Activated CD8-positive, alpha-beta memory T cell treated with anti-CD3 and anti-CD28 coated beads, Interleukin-2, amount 10 ng/mL, durations not matched to agents 7 days and 5 days (primary cell): ENCODE measurements at places on chromosomes 13 and 19. TPM values are rescaled to one million over a fixed set of nuclear protein-coding genes. Genes with fewer than 3 reads are reported as not detected.

GRCh38 chr13:90974249-90974975 is 373.1 kb upstream of the MIR17HG start:
- no peaks in the 10 kb centered on the region for H3K27me3 ChIP-seq
- H3K36me3 ChIP-seq, result no peaks in the 10 kb centered on the region
- no peak overlapping the region for H3K4me3 ChIP-seq
- no peak overlapping the region for H3K27ac ChIP-seq
- DNase-seq, result no peak

DNA sequence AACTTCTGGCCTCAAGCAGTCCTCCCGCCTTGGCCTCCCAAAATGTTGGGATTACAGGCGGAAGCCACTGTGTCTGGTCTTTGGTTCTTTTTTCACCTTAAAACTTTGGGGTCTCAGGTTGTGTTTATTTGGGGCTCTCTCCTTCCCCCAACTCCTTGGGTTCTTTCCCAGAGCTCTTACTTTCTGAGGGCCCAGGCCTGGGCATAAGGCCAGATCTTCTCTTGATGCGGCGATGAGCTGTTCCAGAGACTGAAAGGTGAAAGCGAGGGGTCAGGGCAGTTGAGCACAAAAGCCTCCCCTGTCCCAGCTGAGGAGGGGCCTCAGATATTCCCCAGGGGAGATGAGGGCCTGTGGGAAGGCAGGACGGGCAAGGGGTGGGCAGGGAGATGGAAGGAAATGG is 7.1 kb downstream of the POLR1G start:
- no peak overlapping the region for H3K27ac ChIP-seq
- no peak overlapping the region for H3K4me3 ChIP-seq
- DNase-seq, result no peak
- H3K4me1 ChIP-seq, result peaks cover 6% of the 10 kb centered on the region
- peaks cover 28% of the 10 kb centered on the region for H3K36me3 ChIP-seq

- H3K27me3 ChIP-seq, result no peaks in the 10 kb centered on the region
- H3K36me3 ChIP-seq, result peaks cover 4% of the 10 kb centered on the region
- H3K4me1 ChIP-seq, result peaks cover 52% of the 10 kb centered on the region
These were observed 9.1 kb upstream of the SLC35E1 start for GRCh38 chr19:16581145-16581970.

DNA sequence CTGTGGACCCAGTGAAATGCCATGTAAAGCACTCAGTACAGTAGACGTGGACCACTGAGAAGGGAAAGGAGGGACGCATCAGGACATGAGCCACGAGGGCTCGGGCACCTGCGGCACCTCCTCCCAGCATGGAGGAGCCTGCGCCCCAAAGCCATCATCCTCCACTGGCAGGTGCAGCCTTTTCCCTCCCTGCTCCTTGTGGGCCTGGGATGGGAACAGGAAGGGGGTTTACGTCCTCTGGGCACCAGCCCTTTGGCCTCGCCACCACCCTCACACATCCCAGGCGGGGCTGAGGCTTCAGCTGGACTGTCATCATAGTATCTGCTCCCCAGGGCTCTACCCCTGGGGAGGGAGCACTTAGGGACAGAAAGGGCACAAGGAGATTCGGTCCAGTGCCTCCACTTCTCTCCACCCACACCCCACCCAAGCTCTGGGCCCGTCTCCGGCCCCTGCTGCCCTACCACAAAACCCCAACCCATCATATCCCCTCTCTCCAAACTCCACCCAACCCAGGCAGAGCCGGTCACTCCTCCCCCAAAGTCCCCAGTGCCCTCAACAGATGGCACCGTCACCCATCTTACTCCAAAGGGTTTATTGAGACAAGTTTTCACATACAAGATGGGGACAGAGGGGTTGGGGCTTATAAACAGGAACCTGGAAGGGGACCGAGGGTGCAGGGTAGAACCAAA is 2.2 kb upstream of the PRKD2 start:
- H3K4me3 ChIP-seq, result no peak overlapping the region
- H3K27me3 ChIP-seq, result no peaks in the 10 kb centered on the region
- peak overlapping the region; percentile 96 for H3K27ac ChIP-seq
- H3K36me3 ChIP-seq, result peaks cover 34% of the 10 kb centered on the region

Gene THSD8
- 27.9 TPM for total RNA-seq

DNA sequence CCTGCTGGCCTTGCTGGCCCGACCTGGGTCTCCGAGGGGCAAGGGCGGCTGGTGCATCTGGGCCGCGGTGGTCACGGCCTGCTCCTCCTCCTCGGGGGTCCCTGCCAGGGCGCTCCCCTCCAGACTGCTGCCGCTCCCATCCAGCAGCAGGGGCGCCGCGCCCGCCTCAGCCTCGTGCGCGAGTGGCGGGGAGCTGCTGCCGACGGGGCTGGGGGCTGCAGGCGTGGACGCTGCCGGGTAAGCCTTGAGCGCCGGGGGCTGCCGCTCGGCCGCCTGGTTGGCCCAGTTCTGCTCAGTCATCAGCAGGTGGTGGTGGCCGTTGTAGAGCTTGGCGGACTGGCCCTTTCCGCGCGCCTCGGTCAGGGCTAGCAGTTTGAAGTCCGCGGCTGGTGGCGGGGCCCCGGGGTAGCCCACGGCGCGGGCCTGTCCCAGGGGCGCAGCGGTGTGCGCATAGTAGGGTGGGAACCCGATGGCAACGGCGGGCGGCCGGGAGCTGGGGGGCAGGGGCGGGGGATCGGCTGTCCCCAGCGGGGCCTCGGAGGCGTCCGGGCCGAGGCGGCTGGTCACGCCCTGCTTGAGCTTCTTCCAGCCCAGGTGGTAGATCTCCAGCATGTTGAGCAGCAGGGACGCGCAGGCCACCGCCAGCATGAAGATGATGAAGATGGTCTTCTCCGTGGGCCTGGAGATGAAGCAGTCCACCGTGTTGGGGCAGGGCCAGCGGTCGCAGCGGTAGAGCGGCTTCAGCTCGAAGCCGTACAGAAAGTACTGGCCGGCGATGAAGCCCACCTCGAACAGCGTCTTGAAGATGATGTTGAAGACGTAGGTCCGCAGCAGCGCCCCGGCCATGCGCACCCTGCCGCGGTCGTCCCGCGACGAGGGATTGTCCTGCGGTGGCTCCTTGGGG is 18.6 kb downstream of the GJA3 start:
- no peak for DNase-seq
- no peak overlapping the region for H3K4me3 ChIP-seq
- no peak overlapping the region for H3K27ac ChIP-seq
- peaks cover 7% of the 10 kb centered on the region for H3K4me1 ChIP-seq
- H3K27me3 ChIP-seq, result peaks cover 67% of the 10 kb centered on the region

Gene ZNF491
- 0.96 TPM for total RNA-seq

DNA sequence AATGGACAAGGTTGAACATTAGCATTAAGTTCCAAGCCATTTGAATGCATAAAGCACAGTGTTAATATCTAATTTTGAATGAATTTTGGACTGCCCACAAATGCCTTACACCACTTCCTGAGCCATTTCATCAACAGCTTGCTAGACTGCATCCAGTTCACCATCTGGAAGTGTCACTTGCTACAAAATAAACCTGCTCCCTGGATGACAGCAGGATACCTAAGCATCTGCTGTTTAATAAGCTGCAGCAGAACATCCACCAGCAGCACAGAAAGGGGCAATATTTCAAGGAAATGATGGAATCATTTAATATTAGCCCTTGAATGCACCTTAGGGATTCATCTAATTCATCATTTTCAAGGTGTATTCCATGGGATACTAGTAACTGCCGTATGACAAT is 76.6 kb upstream of the PCDH9 start:
- no peaks in the 10 kb centered on the region for H3K36me3 ChIP-seq
- H3K27ac ChIP-seq, result no peak overlapping the region
- no peaks in the 10 kb centered on the region for H3K27me3 ChIP-seq
- H3K4me3 ChIP-seq, result no peak overlapping the region
- no peaks in the 10 kb centered on the region for H3K4me1 ChIP-seq

DNA sequence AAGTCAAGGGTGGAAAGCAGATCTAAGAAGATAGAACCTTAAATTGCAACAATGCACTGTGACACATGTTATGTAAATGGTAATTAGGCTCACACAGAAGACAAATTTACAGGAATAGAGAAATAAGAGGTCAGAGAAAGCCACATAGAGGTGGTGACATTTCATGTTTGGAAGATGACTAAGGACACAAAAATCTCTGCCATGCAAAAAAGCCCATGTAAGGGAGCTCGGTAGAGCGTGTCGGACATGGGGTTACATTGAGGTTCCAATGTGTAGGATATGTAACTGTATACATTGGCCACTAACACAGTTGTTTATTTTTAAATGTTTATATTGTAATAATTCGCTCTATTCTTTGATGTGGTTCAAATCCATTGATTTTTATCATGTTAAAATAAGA is 33.7 kb downstream of the SUGT1 start:
- H3K36me3 ChIP-seq, result peaks cover 40% of the 10 kb centered on the region
- no peaks in the 10 kb centered on the region for H3K4me1 ChIP-seq
- H3K4me3 ChIP-seq, result no peak overlapping the region
- no peak overlapping the region for H3K27ac ChIP-seq

DNA sequence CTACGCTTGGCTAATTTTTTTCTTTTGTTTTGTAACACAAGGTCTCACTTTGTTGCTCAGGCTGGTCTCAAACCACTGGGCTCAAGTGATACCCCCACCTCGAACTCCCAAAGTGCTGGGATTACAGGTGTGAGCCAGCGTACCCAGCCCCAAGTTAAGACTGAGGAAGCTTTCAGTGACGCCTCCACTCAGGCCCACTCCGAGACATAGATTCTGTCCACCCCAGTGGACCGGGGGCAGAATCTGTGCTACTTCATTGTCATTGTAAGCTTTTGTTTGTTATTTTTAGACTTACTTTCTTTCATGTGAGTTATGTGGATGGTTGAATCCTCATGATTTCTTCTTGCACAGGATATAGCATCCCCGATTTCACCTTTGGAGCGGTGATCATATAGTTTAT is 156.9 kb upstream of the TSHZ3 start:
- no peak for DNase-seq
- no peak overlapping the region for H3K27ac ChIP-seq
- H3K36me3 ChIP-seq, result no peaks in the 10 kb centered on the region
- no peaks in the 10 kb centered on the region for H3K27me3 ChIP-seq
- H3K4me1 ChIP-seq, result no peaks in the 10 kb centered on the region

DNA sequence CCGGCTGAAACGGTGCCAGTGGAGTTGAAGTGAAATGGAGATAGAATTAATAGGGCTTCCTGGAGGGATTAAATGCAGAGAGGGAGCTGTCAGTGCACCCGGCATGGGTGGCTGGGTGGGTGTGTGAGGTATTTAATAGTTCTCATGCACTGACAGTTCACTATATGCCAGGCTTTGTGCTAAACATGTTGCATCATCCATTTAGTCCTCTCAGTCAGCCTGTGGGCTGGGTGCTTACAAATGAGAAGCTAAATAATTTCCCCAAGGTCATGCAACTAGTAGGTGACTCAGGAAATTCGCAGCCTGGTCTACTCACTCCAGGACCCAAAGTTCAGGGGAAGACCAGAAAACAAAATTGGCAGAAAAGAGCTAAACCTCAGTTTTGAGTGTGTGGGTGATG is 63.5 kb upstream of the SPATA13 start:
- no peaks in the 10 kb centered on the region for H3K36me3 ChIP-seq
- peak; percentile 65 for DNase-seq
- peaks cover 22% of the 10 kb centered on the region for H3K4me1 ChIP-seq

DNA sequence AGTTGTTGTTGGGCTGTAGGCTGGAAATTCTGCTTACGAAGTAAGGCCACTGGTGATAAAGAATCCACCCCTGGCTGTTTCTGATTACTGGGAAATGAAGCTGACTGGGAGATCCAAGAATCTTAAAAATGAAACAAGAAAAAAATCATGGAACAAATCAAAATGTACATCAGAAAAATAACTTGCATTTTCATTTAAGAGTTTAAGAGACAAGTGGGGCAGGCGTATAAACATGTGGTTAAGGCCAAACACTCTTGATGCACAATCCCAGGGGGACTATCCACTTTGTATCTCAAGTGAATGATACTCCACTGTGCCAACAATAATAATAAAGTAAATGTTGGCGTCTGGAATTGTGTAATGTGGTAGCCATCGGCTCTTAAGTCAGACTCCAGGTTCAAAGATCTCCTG is 24.6 kb downstream of the ZMYM5 start:
- no peak overlapping the region for H3K4me3 ChIP-seq
- peaks cover 40% of the 10 kb centered on the region for H3K36me3 ChIP-seq
- peaks cover 7% of the 10 kb centered on the region for H3K4me1 ChIP-seq
- no peak for DNase-seq
- no peak overlapping the region for H3K27ac ChIP-seq

DNA sequence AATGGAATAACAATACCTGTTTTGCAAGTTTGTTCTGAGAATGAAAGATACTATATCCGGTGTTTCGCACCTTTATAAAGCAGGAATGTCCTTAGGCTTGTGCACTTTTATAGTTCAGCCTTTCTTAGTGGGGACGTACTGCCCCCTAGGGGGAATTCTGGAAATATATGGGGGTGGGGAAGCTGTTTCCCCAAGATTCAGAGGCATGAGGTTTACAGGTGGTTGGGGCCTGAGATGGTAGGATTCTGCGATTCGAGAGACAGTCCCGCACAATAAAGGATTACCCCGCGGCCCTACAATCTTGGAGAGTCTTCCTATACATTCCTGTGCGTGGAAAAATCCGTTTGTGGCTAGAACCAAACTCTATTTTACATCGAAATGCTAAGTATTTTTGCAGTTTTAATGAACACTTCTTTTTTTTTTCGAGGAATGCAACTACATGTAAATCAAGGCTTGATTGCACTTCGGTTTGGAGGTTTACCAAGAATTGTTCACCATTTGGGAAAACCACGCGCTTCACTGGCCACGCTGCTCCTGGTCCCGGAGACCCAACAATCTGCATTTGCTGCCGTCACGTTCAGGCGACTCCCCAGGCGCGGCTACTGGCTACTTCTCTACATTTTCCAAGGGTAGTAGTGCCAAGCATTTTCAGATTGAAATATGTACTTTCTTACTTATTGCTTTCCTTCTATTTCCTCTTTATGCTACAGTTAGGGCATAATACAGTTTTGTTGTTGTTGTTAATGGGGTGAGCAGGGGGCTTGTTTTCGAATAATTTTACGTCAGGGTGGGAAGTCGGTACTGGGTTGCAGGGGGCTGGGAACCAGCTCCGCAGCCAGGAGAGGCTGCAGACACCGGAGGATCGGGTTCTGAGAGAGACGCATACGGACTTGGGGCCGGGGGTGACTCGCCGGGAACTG is 830 bp downstream of the NEK5 start:
- peak; percentile 65 for DNase-seq
- H3K27ac ChIP-seq, result no peak overlapping the region
- H3K27me3 ChIP-seq, result peaks cover 24% of the 10 kb centered on the region
- peak overlapping the region; percentile 71 for H3K4me3 ChIP-seq
- H3K4me1 ChIP-seq, result peaks cover 14% of the 10 kb centered on the region
